GM23248 (cell line): ENCODE measurements at places on chromosomes 12 and 14.

DNA sequence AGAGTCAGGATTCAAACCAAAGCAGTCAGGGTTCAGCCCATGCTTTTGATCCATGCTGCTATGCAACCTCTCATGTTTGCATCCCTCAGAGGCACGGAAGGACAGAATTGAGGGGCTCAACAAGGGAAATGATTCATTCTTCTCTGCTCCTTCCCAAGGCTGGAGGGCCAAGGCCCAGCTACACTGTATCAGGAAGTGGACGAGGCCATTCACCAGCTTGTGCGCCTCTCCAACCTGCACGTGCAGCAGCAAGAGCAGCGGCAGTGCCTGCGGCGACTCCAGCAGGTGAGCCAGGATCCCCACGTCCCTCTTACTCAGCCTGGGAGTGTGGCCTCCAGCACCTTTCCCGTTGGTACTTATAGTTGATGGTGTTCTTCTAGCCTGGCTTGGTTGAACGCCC lies 8.6 kb downstream of the ARHGEF40 start:
- no peak for DNase-seq

GRCh38 chr12:31412292-31412801 lies 86.4 kb upstream of the SINHCAF start:
- no peak for DNase-seq

DNA sequence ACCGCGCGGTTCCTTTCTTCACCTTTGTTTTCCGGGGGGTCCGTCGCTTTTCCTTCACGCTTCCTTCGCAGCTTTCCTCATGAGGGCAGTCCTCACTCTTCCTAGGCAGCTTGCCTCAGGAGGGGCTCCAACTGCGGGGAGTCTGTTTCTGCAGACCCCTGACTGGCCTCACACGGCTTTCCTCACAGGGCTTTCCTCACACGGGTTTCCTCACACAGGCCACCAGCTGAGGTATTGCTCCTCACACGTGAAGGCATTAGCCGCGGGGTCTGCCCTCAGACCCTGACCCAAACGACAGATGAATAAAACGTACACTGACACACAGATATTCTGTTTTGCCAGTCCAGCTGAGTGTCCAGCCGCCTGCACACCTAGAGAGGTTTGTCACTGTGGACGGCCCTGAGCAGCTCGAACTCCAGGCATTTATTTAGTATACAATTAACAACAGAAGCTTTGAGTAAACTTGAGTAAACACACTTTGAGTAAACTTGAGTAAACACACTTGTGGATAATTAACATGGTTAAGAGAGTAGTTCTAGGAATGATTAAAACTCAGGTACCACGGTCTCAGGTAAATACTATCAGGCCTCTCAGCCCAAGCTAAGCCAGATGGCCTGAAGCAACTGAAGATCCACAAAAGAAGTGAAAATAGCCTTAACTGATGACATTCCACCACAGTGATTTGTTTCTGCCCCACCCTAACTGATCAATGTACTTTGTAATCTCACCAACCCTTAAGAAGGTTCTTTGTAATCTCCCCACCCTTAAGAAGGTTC lies 16.1 kb upstream of the LYZ start:
- DNase-seq: peak; percentile 4

DNA sequence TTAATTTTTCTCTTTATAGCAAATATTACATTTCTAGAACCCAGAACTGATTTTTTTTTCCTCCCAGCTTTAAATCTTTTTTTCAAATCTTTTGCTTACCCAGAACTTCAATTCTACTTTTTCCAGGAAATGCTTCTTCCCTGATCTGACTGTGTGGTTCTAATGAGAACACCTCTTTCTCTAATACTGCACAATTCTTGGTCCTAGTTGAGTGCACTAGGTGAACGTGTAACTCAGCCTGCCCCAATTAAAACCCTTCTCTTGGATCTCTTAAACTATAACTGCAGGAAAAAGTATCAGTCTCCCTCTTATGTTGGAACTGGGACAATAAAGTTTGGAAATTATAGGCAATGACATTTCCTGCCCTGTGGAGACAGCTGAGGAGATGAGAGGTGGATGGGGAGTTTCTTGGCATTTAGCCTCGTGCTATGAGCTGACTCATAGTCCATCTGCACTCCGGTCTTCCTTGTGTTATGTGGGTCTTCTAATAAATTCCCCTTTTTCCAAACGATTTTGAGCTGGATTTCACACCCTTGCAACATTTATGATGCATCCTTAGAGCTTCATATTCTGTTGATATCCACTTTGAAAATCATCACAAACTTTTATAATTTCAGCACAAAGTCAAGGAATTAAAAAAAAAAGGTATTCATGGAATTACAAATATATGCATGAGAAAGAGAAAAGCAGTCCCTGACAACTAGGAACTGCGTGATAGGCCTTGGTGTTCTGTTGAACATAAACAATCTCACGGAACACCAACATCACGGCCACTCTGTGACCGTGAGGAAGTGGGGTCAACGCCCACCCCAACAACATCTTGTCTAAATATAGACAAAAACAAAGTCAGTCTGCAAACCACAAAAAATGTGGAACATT lies 52.4 kb downstream of the BRMS1L start:
- DNase-seq: peak; percentile 89

DNA sequence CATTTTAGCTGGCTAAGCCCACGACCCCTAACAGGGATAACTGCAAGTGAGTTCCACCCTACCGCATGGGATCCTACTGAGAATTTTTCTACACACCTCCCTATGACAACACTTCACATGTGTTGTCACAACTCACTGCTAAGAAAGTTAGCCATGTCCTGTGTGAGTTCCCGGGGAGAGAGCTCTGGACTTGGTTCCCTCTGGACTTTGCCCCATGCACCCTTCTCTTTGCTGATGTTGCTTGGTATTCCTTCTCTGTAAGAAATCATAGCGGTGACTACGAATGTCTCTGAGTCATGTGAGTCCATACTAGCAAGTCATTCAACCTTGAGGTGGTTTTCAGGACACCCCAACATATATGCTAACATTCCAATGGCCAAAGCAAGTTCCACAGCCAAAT lies 9.5 kb upstream of the CDKN3 start:
- DNase-seq: no peak
